ENCODE measurements at places on chromosomes 16 and 17. TPM values are rescaled to one million over a fixed set of nuclear protein-coding genes. Genes with fewer than 3 reads are reported as not detected.

- DNase-seq = peak; percentile 68
- no peak overlapping the region for H3K4me3 ChIP-seq
- H3K27ac ChIP-seq = no peak overlapping the region
- H3K36me3 ChIP-seq = no peaks in the 10 kb centered on the region
These were observed 75.3 kb upstream of the AMZ2 start for GRCh38 chr17:68172461-68172954.

- no peak for DNase-seq
- no peak overlapping the region for H3K4me3 ChIP-seq
- no peak overlapping the region for H3K27ac ChIP-seq
- no peaks in the 10 kb centered on the region for H3K27me3 ChIP-seq
These were observed 354.3 kb downstream of the CPPED1 start for GRCh38 chr16:12449374-12449773.

- H3K4me1 ChIP-seq = peaks cover 3% of the 10 kb centered on the region
- peak overlapping the region; percentile 39 for H3K4me3 ChIP-seq
- no peaks in the 10 kb centered on the region for H3K36me3 ChIP-seq
- no peaks in the 10 kb centered on the region for H3K27me3 ChIP-seq
These were observed 5.9 kb downstream of the CTF1 start for GRCh38 chr16:30902029-30902972.

DNA sequence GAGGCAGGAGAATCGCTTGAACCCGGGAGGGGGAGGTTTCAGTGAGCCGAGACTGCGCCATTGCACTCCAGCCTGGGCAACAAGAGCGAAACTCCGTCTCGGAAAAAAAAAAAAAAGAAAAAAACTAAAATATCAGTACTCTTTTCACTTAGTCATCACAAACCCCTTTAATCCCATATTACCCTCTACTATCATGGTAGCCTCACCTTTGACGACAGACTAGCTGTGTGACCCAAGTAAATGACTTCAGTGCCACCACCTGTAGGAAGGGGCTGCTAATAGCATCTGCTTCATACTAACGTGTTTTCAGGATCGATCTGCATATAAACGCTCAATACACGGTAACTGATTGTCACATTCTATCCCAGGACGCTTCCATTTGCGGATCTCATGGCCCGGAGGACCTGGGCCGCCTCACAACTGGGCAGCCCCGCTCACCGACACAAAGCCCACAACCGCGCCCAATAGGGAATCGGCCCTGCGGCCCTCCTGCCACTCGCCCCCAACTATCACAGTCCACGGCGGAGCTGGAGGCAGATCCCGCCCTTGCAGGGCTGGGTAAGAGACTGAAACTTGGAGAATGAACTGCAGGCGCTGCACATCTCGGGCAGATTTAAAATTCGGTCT lies 1.1 kb upstream of the ZNF263 start:
- no peak for DNase-seq
- H3K27ac ChIP-seq = peak overlapping the region; percentile 98
- H3K4me1 ChIP-seq = peaks cover 9% of the 10 kb centered on the region
- peaks cover 12% of the 10 kb centered on the region for H3K36me3 ChIP-seq

GRCh38 chr16:89341279-89341678 lies 123.8 kb downstream of the ZNF778 start:
- no peaks in the 10 kb centered on the region for H3K36me3 ChIP-seq
- peaks cover 20% of the 10 kb centered on the region for H3K4me1 ChIP-seq
- H3K27me3 ChIP-seq = no peaks in the 10 kb centered on the region
- no peak overlapping the region for H3K27ac ChIP-seq

- H3K36me3 ChIP-seq = no peaks in the 10 kb centered on the region
- peak overlapping the region; percentile 39 for H3K4me3 ChIP-seq
- H3K27me3 ChIP-seq = no peaks in the 10 kb centered on the region
- peak overlapping the region; percentile 54 for H3K27ac ChIP-seq
- peak; percentile 62 for DNase-seq
These were observed 12.3 kb downstream of the CES4A start for GRCh38 chr16:67000384-67001351.

DNA sequence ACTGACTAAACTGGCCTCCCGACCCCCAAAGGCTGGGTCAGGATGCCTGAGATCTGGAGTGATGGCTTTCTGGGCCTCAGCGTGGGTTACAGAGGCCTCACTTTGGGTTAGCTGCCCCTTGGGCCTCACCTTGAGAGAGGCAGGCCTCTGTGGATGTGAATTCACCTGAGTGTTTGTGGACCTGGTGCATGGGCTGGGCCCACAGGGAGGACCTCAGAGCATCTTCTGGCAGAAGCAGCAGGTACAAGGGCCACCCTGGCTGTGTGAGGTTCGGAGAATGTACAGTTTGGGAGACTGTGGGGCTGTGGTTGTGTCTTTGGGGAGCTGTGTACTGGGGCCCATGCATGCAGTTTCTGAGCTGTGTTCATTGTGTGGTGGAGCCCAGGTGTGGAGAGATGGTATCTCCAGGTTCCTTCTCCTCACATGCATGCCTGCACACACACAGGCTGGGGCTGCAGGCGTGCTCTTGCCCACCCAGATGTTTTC lies 18.3 kb downstream of the RARA start:
- H3K36me3 ChIP-seq = no peaks in the 10 kb centered on the region
- peaks cover 36% of the 10 kb centered on the region for H3K4me1 ChIP-seq
- no peaks in the 10 kb centered on the region for H3K27me3 ChIP-seq
- H3K27ac ChIP-seq = peak overlapping the region; percentile 27

GRCh38 chr17:41959336-41960095 lies 7.1 kb upstream of the CNP start:
- H3K27ac ChIP-seq = no peak overlapping the region
- no peaks in the 10 kb centered on the region for H3K36me3 ChIP-seq
- no peaks in the 10 kb centered on the region for H3K27me3 ChIP-seq

- no peak for DNase-seq
- H3K4me1 ChIP-seq = no peaks in the 10 kb centered on the region
- no peak overlapping the region for H3K4me3 ChIP-seq
- no peaks in the 10 kb centered on the region for H3K36me3 ChIP-seq
- H3K27ac ChIP-seq = no peak overlapping the region
These were observed 21.5 kb upstream of the PECAM1 start for GRCh38 chr17:64411999-64412771.

DNA sequence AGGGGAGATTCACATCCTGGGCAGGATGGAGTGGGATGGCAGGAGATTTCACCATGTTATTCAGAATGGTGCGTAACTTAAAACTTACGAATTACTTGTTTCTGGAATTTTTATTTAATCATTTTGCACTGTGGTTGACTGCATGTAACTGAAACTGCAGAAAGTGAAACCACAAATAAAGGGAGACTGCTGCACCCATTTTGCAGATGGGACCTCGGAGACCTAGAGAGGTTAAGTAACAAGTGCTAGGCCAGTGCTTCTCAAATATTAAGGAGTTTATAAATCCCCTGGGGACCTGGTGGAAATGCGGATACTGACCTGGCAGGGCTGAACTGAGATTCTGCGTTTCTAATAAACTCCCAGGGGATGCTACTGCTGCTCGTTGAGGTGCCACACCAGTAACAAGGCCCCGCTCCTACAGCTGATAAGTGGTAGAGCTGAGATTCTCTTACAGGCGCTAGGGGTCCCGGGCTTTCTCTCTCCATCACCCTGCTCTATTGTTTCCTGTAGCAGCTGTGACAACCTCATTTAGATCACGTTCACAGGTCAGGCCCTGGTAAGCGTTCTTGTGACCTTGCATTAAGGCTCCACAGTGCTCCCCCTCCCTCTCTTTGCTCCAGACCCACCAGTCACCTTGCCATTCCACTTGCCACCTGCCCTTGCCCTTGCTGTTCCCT lies 167.1 kb upstream of the CDH13 start:
- no peak overlapping the region for H3K27ac ChIP-seq
- no peak overlapping the region for H3K4me3 ChIP-seq
- no peak for DNase-seq
- no peaks in the 10 kb centered on the region for H3K36me3 ChIP-seq

- H3K4me3 ChIP-seq = no peak overlapping the region
- H3K36me3 ChIP-seq = no peaks in the 10 kb centered on the region
- H3K4me1 ChIP-seq = no peaks in the 10 kb centered on the region
- no peak for DNase-seq
- no peak overlapping the region for H3K27ac ChIP-seq
These were observed 103.8 kb downstream of the HAPSTR1 start for GRCh38 chr16:9195287-9195686.

- no peaks in the 10 kb centered on the region for H3K4me1 ChIP-seq
- no peak for DNase-seq
- H3K27ac ChIP-seq = no peak overlapping the region
- no peaks in the 10 kb centered on the region for H3K36me3 ChIP-seq
- H3K27me3 ChIP-seq = no peaks in the 10 kb centered on the region
- no peak overlapping the region for H3K4me3 ChIP-seq
These were observed 62.8 kb downstream of the GRB7 start for GRCh38 chr17:39800540-39800939.

DNA sequence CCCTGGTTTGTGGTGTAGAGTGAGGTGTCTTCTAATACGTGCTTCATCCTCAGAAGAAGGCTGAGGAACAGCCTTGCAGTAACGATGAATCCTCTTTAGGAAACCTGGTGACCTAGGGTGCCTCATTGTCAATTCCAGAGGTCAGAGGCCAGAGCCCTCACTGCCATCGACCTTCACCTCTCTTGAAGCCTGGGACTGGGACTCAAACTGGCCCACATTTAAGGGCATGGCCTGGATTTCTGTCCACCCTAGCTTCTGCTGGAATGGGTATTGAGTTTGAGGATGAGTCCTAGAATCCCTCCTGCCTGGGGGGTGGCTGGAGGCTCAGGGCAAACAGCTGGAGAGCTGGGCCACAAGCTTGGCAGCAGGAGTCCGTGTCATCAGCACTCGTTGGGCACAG lies 38.6 kb downstream of the ELAC2 start:
- H3K27me3 ChIP-seq = no peaks in the 10 kb centered on the region
- H3K27ac ChIP-seq = no peak overlapping the region

DNA sequence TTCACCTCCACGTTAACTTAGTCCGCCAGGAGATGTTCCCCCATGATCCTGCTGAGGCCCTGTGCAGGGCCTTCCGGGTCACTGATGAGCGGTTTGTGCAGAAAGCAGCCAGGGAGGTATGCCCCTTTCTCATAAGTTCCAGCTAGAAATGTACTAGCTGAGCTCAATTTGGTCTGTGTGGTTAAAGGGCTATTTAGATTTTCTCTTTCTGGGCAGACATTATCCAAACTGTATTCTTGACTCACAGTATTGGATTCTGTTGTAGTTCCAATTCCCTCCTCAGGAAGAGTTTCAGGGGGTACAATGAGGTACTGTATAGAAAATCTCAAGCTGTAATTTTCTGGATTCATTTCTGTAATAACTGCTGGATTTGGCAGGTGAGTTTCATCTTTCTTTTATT lies 137.1 kb downstream of the TRIM37 start:
- no peaks in the 10 kb centered on the region for H3K36me3 ChIP-seq
- no peak overlapping the region for H3K27ac ChIP-seq
- no peaks in the 10 kb centered on the region for H3K4me1 ChIP-seq

GRCh38 chr17:27282054-27282551 lies 11.8 kb upstream of the WSB1 start:
- H3K4me3 ChIP-seq = no peak overlapping the region
- no peaks in the 10 kb centered on the region for H3K27me3 ChIP-seq
- H3K36me3 ChIP-seq = no peaks in the 10 kb centered on the region
- no peaks in the 10 kb centered on the region for H3K4me1 ChIP-seq
- no peak for DNase-seq

DNA sequence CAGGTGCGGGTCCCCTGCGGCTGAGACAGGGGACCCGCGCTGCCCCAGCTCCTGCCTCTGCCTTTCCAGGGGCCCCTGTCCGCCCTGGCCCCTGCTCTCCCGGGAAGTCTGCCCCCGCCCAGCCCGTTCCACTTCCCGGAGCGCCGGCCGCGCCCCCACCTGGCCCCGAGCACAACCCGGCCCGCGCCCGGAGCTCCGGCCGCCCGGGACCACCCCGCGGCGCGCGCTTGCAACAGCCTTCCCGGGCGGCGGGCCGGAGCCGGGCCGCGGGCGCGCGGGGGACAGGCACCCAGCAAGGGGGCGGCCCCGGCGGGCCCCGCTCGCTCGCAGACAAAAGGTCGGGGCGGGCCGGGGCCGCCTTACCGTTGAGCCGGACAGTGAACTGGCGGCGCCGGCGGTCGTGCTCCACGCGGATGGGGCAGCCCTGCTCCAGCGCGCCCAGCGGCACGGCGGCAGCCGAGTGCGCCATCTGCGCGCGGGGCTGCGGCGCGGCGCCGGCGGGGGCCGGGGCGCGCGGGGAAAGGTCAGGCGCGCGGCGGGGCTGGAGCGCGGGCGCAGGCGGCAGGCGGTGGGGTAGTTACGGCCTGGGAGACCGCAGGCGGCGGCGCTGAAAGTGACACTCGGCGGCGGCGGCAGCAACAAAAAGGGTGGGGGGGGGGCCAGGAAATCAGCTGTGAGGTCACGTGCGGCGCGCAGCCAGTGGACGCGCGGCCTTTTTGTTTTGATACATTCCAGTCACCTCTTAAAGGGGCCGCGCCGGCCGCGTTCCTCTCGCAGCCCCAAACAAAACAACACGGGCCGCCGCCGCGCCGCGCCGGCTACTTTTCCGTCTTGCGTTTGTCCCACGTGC lies at the start of gene NATD1:
NATD1 (minus strand) TSS at position 615 of the 850 bp plus-strand sequence; CDS start at position 469, 146 bp downstream.
- H3K4me1 ChIP-seq = peaks cover 9% of the 10 kb centered on the region

GRCh38 chr17:5585836-5586521 lies 1.7 kb upstream of the NLRP1 start:
- no peak overlapping the region for H3K4me3 ChIP-seq
- no peaks in the 10 kb centered on the region for H3K4me1 ChIP-seq
- no peaks in the 10 kb centered on the region for H3K36me3 ChIP-seq
- no peak for DNase-seq
- peaks cover 2% of the 10 kb centered on the region for H3K27me3 ChIP-seq
- no peak overlapping the region for H3K27ac ChIP-seq

DNA sequence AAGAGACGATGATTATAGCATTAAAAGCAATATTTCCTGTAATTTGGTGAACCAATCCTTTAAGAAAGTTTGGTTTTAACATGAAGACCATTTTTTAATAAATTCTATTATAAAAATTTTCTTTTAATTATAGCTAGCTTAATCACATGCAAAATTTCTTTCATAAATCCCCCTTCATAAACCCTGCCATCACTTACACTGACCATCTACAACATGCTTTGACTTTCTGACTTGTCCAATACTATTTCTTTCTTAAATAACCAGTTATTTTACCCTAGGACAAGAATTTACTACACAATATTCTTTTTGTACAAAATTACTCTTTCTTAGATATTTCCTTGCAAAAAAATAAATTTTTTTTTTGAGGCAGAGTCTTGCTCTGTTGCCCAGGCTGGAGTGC lies 1334.8 kb downstream of the CDH11 start:
- no peaks in the 10 kb centered on the region for H3K27me3 ChIP-seq
- no peak for DNase-seq
- H3K36me3 ChIP-seq = no peaks in the 10 kb centered on the region
- H3K4me3 ChIP-seq = no peak overlapping the region
- no peak overlapping the region for H3K27ac ChIP-seq

- H3K27ac ChIP-seq = no peak overlapping the region
- no peak overlapping the region for H3K4me3 ChIP-seq
- DNase-seq = no peak
- no peaks in the 10 kb centered on the region for H3K27me3 ChIP-seq
These were observed 681.9 kb downstream of the CDH11 start for GRCh38 chr16:64440005-64440404.

Gene ABCC12
- not detected for total RNA-seq

Gene STX1B
- total RNA-seq = 0.36 TPM

Gene MPDU1
- 239 TPM for total RNA-seq

Gene MT1H
- total RNA-seq = not detected

Gene FASN
- total RNA-seq = 388 TPM

Gene SHISA6
- total RNA-seq = 9.0 TPM

Gene PRSS33
- not detected for total RNA-seq

Gene AHSP
- not detected for total RNA-seq

Gene ST6GALNAC1
- 27.2 TPM for total RNA-seq

Gene TMIGD1
- not detected for total RNA-seq

Gene TVP23C
- 19.4 TPM for total RNA-seq

Gene CFAP97D1
- total RNA-seq = not detected
